ENCODE measurements at places on chromosomes 13 and 19.
A peak's percentile ranks its signal among the peaks of the same experiment; 100 is the strongest.

DNA sequence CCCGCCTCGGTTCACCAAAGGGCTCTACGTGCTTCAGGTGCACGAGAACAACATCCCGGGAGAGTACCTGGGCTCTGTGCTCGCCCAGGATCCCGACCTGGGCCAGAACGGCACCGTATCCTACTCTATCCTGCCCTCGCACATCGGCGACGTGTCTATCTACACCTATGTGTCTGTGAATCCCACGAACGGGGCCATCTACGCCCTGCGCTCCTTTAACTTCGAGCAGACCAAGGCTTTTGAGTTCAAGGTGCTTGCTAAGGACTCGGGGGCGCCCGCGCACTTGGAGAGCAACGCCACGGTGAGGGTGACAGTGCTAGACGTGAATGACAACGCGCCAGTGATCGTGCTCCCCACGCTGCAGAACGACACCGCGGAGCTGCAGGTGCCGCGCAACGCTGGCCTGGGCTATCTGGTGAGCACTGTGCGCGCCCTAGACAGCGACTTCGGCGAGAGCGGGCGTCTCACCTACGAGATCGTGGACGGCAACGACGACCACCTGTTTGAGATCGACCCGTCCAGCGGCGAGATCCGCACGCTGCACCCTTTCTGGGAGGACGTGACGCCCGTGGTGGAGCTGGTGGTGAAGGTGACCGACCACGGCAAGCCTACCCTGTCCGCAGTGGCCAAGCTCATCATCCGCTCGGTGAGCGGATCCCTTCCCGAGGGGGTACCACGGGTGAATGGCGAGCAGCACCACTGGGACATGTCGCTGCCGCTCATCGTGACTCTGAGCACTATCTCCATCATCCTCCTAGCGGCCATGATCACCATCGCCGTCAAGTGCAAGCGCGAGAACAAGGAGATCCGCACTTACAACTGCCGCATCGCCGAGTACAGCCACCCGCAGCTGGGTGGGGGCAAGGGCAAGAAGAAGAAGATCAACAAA, 2.6 kb downstream of the PCDH17 start:
- DNase-seq = no peak

DNA sequence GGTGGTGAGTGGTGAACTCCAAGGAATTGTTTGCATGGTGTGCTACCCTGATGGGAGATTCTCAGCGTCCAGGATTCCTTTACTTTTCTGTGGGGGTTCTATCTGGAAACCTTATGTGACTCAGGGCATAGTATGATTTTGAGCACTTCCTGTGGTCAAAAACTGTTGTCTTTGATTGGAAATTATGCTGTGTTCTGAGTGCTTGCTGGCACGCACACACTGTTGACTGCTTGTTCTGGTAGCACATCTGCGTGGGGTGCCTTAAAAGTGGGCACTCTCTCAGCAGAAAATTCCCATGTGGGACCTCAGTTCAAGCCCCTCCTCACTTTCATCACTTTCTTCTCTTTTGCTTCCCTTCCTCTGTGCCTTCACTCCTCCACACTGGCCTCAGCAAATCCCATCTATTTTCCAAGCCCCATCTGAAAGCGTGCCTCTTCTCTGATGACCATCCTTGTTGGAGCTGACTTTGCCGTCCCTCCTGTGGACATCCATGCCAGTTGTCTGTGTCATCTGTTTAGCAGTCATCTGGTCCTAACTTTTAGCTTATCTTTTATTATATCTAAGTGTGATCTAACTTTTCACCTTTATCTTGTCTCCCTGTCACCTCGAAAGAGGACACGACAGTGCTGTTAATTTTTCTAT, 56.4 kb upstream of the NPAS1 start:
- DNase-seq = peak; percentile 46

DNA sequence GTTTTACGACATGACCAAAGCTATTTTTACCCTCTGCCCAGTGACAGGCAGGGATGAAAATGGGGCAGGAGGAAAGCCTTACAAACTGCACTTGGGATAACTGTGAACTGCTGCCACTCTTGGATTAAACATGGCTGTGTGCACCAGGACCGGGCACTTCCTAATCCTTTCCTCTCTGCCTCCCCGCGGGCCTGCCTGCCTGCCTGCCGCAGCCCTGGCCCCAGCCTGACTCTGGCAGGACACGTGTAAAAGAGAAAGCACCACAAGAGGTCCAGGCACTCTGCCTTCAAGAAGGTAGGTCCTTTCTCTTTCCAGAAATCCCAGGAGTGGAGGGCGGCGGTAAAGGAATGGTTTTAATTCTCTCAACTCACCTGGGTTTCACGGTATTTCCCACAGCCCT, 4.8 kb downstream of the TSHZ3 start:
- no peak for DNase-seq

DNA sequence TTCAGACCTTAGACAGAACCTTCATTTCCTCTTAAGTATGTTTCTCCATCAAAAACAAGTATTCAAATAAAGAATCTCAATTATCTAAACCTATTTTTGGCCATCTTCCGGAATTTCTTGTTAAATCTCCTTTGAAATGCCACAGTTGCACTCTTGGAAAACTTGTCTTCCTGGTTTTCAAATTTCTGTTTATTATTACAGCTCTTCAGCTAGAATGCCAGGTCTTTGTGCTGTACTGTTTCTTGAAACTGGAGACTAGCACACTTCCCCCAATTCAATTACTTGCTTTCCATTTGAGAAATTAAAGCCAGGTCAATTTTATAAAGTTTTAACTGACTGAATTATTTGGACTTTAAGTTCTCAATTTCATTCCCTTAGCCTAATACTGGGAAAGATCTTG, 10.2 kb downstream of the KCNRG start:
- no peak for DNase-seq

DNA sequence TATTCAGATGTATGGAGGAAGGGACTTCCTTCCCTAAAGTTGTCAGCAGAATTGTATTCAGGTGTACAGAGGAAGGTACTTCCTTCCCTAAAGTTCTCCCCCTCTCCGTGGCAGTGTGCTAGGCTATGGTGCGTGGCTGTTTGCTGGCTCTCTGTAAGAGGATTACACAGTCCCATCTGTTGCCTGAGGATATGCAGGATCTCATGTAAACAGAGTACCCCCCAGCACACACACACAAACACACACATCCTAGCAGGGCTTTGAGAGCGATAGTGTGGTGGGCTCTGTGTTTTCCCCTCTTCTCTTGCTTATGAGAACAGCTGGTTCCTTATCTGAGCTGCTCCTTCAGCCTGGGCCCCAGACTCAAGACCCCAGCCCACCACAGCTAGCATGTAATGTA, 10.3 kb downstream of the NEK5 start:
- DNase-seq = no peak

- DNase-seq = no peak
Observed at GRCh38 chr13:31322702-31323405, 123.1 kb downstream of the B3GLCT start.

- no peak for DNase-seq
Observed at GRCh38 chr19:18713550-18714117, 30.2 kb downstream of the CRTC1 start.

GRCh38 chr19:17337675-17338432, 501 bp downstream of the GTPBP3 start:
- DNase-seq = peak; percentile 64

GRCh38 chr13:37288057-37288720, 182.7 kb upstream of the CSNK1A1L start:
- DNase-seq = no peak

- DNase-seq = no peak
Observed at GRCh38 chr13:83710133-83710515, 172.2 kb downstream of the SLITRK1 start.

DNA sequence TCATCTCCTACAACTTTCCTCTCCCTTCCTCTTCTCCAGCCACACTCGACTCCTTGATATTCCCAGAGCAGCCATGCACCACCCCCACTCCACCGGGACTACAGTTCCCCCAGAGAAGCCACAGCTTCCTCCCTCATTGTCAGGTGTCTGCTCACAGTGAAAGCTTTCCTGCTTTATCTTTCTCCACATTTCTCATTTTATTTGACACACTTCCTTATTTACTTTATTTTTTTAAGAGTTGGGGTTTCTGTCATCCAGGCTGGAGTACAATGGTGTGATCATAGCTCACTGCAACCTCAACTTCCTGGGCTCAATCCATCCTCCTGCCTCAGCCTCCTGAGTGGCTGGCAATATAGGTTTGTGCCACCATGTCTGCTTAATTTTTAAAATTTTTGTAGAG, 464.6 kb downstream of the MYO16 start:
- no peak for DNase-seq

- DNase-seq = no peak
Observed at GRCh38 chr13:19062801-19063200, 118.8 kb downstream of the TUBA3C start.

GRCh38 chr13:42001580-42001979, 40.7 kb upstream of the VWA8 start:
- DNase-seq = peak; percentile 63

DNA sequence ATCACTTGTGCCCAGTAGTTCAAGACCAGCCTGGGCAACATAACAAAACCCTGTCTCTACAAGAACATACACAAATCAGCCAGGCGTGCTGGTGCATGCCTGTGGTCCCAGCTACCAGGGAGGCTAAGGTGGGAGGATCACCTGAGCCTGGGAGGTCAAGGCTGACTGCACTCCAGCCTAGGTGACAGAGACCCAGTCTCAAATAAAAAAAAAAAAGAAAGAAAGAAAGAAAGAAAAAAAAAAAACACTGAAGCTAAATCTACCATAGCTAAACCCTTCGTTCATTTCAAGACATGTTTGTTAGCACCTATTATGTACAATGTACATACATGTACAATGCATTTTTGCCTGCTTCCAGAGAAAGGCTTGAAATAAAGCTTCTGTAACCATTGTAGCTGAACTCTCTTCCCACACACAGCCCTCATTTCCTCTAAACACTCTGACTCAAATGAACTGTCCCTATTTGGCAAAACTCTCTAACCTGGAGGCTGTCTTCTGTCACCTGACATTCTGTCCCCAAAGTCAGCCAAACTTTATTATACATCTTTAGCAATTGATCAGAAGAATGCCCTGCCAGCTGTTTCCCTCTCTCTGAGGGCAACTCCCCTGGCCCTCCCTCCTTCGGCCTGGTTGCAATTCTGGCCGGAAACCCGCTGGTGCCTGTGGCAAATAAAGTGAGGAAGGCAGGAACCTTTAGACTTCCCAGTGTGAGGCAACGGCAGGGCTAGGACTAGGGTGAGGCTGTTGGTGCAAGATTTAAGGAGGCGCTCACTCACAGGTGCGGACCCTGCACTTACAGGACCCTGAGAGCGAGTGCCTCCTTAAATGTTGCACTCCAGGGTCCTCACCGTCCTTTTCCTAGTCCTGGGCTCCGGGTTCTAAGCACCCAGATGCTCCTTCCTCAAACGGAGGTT, 1.8 kb downstream of the ETHE1 start:
- DNase-seq = peak; percentile 49

DNA sequence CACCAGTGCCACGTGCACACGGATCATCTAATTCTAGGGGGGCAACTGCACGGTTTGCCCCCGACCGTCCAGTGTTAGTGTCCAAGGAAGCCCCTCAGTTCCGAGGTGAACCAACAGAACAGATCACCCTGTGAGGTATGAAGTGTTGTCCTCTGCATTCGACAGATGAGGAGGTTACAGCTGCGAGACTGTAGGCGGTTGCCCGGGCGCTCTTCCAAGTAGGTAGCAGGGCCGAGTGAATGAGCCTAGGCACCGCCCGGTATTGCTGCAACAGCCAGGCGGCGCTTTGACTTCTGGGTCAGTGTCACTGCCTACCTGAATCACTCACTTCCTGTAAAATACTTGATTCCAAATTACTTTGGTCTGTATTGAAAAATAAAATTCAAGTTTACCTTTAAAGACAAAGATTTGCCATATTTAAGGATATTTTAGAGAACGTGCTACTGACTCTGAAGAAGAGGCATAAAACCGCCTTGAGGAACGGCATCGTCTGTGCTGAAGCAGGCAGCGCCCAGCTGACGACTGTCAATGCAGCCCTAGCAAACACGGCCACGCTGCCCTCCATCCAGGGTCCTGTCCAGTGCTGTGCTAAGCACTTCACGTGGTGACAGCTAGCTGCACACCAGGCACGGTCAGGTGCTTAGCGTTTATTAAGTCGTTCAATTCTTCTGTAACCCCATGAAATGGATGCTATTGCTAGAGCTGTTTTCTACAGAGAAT, 19.3 kb upstream of the RASA3 start:
- no peak for DNase-seq

- no peak for DNase-seq
Observed at GRCh38 chr13:43433691-43434141, 353.1 kb downstream of the ENOX1 start.

- no peak for DNase-seq
Observed at GRCh38 chr13:46596466-46596865, 43.5 kb downstream of the LRCH1 start.

DNA sequence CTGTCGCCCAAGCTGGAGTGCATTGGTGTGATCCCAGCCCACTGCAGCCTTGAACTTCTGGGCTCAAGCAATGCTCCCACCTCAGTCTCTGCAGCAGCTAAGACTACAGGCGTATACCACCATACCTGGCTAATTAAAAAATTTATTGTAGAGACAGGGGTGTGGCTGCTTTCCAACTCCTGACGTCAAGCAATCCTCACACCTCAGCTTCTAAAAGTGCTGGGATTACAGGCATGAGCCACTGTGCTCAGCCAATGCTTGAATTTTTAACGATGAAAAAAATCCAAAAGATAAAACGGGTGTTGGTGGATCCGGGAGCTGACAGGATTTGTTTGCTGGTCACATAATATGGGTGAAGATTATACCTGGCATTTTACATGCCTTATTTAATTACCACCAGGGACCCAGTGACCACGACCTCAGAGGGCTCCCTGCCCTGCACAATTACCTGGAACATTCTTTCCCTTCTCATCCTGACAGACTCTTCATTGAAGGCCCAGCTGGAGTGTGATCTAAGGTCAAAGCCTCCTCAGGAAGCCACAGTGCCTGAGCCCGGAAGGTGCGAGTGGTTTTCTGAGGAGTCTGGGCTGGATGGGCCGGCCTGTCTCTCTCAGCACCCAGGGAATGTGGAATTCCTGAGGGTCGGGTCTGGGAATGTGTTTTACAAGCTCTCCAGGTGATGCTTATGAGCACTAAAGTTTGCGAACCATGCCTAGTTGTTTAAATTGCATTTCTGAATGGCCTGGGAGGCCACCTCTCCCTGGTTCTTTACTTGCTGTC, 193.3 kb downstream of the USP12 start:
- DNase-seq = no peak

DNA sequence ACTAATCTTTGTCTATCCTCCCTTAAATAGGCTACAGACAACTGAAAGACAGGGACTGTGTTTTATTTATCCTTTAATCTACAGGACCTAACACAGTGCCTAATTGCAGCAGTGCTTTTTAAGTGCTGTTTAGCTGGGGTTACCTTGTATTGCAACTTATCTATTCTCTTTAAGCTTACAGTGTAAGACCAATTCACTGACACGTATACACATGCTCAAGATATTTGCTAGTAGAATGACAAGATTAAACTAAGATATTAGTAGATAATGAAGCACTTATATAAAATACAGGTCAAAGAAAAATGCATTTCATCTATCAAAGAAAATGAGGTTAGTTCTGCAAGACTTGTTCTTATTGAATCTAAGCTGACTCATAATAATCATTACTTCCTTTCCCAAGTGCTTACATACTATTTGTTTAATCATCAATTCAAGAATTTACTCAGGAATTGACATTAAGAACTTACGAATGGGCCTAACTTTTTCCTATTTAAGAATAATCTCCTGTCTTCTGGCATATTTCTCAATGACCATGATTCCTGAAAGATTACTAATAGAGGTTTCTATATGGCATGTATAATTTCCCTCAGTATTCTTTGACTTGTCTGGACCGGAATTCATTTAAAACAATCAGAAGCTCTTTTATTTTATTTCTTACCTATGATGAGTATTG, 75.8 kb upstream of the MAB21L1 start:
- DNase-seq = no peak

GRCh38 chr13:113001241-113002140, 32.5 kb downstream of the MCF2L start:
- DNase-seq = peak; percentile 45

All from AG08396 (cell line).